Tongue (tissue), 3 donors: ENCODE measurements at places on chromosomes 12 and 14.

DNA sequence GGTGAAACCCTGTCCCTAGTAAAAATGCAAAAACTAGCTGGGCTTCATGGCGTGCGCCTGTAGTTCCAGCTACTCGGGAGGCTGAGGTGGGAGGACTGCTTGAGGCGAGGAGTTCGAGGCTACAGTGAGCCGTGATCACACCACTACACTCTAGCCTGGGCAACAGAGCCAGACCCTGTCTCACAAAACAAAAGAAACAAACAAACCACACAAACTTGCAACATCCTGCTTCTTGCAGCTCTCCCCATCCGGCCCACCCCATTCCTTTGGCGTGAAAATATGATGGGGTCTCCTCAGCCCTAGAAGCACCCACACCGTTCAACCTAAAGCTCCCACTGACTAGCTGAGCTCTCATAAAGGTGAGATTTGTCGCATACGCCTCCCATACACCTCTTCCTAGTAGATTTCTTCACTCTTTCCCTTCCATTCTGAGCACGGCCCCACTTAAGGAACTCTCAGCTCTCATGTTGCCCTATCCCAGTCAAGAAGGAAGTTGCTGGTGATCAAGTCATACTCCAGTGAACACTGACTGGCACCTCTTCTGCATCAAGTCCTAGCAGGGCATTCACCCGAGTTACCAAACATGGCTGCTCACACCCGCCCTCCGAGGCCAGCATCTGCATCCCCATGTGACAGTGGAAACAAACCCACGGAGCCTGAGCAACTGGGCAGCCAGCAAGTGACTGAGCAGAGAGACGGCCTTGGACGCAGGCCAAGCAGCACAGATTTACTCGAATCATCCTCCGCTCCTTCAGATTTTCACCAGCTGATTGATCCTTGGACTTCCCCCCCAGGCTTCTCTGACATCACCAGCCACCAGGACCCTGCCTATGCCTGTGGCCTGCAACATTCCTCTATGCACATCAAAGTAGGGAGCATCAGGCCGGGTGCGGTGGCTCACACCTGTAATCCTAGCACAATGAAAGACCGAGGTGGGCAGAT is 18.9 kb upstream of the CD27 start:
- DNase-seq = no peak

DNA sequence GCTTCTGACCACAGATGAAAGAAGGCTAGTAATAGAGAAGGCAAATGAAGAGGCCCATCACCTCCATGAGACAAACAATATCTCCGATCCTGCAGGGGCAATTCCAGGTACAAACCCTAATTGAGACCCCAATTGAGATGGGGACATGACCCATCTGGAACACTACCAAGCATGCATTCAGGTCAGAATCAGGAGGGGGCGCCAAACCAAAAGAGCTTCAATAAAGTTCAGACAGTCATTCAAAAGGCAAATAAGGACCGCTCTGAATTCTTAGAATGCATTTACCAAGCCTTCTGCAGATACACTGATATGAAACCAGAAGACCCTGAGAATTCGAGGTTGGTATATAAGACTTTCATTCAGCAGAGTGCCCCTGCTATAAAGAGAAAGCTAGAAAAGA is 10.2 kb upstream of the EDDM3B start:
- no peak for DNase-seq

DNA sequence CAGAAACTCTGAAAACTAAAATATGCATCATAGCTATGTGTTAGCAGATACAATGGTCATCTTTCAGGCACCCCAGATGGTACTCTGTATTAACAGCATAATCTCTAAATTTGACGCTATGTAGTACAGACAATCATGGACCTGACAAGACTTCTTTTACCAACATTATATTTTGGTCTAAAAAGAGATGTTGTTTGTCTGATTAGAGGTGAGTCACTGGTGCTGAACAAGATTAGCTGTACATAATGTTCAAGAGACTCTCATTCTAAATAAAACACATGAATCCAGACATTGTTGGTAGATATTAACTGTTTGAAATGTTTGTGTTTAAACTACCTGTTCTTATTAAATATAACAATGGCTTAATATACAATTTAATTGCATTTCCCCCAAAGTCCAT is 146.4 kb upstream of the LMNTD1 start:
- DNase-seq = no peak

- peak; percentile 67 for DNase-seq
Measured at GRCh38 chr12:59597385-59597781, 1.6 kb downstream of the SLC16A7 start.

- DNase-seq = peak; percentile 97
Measured at GRCh38 chr14:23306412-23307145, at the start of gene BCL2L2. Gene BCL2L2, plus strand, starts transcription at chr14:23306833. Its CDS starts 935 bp downstream, at chr14:23307768.

GRCh38 chr14:41773536-41774279 is 167.0 kb downstream of the LRFN5 start:
- DNase-seq = no peak

GRCh38 chr12:51428256-51428655 is 3.6 kb downstream of the SLC4A8 start:
- no peak for DNase-seq

DNA sequence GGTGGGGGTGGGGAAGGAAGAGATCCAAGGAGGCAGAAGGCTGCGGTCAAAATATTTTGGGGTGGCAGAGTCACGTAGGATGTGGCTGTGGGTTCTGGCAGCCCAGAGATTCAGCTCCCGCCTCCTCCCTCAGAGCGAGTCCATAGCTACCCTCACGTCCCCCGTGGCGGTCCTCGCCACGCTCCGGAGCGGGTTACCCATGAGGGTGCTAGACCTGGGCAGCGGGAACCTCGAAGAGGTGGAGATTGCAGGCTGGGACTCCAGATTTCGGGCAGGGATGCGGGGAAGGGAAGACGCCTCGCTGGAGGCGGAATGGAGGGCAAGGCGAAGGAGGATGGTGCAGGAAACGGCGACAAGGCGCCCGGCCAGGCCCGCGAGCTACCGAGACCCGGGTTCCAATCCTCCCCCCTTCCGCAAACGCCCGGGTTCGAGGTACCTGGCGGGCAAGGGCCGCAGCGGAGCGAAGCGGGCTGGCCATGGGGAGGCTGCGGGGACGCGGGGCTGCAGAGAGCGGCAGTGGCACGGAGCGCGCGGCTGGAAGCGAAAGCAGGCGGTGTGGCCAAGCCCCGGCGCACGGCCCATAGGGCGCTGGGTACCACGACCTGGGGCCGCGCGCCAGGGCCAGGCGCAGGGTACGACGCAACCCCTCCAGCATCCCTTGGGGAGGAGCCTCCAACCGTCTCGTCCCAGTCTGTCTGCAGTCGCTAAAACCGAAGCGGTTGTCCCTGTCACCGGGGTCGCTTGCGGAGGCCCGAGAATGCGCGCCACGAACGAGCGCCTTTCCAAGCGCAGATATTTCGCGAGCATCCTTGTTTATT is 46.2 kb downstream of the BCAT1 start:
- DNase-seq = peak; percentile 36

- DNase-seq = no peak
Measured at GRCh38 chr14:91839749-91840148, 27.6 kb downstream of the TC2N start.

DNA sequence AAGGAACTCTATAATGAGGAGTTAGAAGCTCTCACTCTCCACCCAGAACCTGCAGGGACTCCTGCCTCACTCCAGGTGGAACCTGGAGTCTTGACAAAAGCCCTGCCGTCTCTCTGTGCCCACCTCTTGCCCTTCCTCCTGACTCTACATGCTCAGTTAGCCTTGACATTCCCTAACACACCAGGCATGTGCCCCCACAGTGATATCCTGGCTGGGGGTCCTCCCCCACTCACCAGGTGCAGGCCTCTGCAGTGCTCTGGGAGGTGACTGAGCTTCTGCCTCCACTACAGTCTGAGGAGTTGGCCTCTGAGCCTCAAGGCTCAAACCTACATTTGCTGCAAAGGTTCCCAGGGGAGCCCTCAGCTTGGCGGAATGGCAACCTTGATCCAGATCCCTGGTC is 300.7 kb downstream of the ADGRD1 start:
- no peak for DNase-seq

- DNase-seq = no peak
Measured at GRCh38 chr12:46449316-46449715, 76.7 kb upstream of the SLC38A2 start.

GRCh38 chr12:27515671-27516070 is 8.3 kb upstream of the PPFIBP1 start:
- no peak for DNase-seq

DNA sequence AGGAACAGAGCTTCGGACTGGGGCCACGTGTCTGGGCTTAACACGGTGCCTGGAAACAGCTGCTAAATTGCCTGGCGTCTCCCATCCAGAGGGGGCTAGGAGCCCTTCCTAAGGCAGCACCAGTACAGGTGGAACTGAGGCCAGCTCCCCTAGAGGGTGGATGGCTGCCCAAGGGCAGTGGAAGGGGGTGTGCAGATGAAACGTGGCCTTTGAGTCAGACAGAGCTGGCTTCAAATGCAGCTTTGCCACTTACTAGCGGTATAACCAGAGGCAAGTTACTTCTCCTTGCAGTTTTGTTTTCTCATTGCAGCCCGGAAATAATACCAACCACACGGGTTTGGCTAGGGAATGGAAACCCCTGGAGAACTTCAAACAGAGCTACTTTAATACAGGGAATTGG is 59.3 kb upstream of the SLC24A4 start:
- peak; percentile 47 for DNase-seq

DNA sequence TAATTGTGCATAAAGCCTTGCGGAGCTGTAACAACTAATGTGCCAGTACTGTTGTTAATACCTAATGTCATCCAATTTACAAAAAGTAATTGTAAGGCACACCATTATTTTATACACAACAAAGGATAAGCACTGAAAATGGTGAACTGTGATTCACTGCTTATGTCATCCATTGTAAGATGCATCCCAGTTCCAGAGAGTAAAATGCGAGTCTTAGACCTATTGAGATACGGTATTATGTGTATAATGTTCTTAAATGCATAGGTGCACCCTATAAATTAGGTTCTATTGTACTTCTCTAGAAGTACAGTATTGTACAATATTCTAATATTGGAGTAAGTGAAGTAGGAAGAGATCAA is 406 bp downstream of the PARP2 start:
- DNase-seq = peak; percentile 65

GRCh38 chr12:77727442-77728001 is 103.2 kb upstream of the NAV3 start:
- no peak for DNase-seq

DNA sequence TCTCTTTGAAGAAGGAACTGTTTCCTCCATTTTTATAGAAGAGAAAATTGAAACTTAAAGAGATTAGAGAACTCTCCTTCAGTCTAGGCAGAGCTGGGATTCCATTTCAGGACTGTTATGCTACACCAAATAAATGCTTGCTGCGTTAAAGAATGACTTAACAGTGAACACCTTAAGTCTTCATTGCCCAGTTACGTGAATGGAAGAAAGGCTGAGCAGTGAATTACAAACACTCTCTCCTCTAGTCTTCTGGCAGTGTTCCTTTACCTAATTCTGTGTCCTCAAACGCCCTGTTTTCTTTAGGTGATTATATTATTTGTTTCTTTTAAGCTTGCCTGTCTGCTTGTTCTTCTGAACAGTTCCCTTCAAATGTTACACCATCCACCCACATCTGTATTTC is 59.7 kb downstream of the RCOR1 start:
- DNase-seq = no peak

- peak; percentile 69 for DNase-seq
Measured at GRCh38 chr12:26109343-26109881, 15.4 kb downstream of the BHLHE41 start.

DNA sequence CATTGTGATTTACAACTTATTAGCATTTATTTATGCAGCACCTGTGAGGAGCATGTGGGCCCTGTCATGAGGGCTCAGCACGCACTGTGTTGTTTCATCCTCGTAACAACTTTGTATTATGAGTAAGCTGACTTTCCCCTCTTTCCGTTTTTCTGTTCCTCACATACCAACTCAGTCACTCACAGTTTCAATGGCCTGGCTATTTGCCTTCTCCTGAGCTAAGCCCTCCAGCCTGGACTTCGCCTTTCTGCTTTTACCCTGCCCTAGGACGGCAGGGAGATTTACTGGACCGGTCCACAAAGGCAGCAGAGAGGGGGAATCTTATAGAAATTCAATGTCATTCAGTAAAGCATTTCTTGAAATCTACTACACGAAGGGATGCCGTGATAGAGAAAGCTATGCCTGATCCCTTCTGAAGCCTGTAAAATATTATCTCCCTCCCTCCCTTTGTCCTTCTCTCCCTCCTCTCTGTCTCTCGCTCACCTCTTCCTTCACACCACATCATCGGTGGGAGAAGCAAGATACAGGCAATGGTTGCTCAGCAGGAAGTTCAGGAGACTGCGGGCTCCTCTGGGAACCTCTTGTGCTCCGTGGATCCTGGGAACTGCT is 219.2 kb upstream of the TBX3 start:
- DNase-seq = no peak

- no peak for DNase-seq
Measured at GRCh38 chr14:91271639-91272038, 27.1 kb upstream of the GPR68 start.

- no peak for DNase-seq
Measured at GRCh38 chr12:97097734-97098133, 190.7 kb downstream of the NEDD1 start.

- DNase-seq = no peak
Measured at GRCh38 chr14:79420725-79421124, 790.6 kb downstream of the DIO2 start.

DNA sequence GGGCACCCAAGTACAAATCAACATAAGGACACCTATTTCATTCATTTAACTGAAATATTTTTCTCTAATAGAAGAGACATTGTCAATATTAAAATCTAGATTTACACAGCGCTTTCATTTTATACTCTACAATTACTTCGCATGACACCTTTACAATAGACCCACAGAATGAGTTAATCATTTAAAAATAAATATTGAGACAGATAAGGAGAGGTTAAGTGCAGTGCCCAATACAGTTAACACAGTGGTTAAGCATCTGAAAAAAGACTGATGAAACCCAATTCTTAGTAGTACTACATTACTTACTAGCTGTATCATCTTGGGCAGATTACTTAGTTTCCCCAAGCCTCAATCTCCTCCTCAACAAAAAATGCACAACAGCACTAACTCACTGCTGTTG is 116.2 kb downstream of the DENND5B start:
- no peak for DNase-seq

DNA sequence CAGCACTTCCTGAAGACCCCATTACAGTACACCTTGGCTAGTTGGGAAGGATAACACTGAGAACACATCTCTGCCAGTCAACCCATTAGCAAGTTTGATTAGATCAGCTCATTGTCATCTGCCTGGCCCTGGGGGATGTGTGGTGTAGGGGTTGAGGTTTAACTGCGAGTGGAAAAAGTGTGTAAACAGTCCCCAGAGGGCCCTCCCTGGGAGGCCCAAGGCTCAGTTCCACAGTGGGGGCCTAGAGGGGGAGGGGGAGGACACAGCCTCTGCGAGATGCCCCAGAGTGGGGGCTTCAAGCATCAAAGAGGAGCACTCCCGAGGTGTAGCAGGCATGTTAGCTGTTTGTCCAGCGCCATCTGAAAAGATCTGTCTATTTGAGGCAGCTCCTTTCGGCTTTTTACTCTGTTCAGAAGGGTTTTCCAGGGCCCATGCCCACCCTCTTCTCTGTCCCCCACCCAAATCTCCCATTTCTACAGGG is 344 bp downstream of the LPAR5 start:
- DNase-seq = no peak

GRCh38 chr12:99138393-99138792 is 493.3 kb downstream of the APAF1 start:
- DNase-seq = no peak

GRCh38 chr14:89805501-89805900 is 149.0 kb downstream of the EFCAB11 start:
- no peak for DNase-seq
